Cortex of kidney (tissue), 1 donor: ENCODE measurements at places on chromosomes 3 and 15.

DNA sequence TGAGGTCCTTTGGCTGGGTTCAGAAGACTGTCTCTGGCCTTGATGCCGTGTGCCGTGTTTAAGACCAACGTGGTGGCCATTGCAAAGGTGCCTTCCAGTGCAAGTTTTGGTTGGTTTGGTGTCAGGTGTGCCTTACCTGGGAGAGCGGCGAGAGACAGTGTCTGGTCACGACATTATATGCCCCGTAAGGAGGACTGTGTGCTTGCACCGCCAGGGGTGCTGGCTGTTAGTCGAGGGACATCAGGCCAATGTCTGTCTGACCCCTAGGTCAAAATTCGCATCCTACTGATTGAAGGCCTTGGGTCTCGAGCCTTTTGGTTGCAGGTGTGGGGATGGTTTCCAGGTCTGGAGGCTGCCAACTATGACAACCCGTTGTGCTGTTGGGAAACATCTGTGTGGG lies 111.9 kb downstream of the SNRPN start:
- DNase-seq: no peak

DNA sequence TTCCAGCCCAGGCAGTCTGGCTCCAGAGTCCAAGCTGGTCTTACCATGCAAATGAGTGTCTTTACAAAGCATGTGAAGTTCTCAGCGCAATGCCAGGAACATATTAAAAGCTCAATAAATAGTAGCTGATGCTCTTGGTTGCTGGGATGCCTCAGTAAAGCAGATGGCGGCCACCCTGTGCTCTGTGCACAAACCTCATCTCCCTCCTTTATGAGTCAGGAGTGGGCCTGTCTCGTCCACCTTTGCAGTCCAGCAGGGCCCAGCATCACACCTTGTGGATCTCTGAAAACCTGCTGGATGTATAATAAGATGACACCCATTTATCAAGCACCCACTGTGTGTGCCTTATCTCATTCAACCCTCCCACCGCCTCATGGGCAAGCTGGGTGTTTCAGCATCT lies 42.7 kb downstream of the FAM174B start:
- no peak for DNase-seq

DNA sequence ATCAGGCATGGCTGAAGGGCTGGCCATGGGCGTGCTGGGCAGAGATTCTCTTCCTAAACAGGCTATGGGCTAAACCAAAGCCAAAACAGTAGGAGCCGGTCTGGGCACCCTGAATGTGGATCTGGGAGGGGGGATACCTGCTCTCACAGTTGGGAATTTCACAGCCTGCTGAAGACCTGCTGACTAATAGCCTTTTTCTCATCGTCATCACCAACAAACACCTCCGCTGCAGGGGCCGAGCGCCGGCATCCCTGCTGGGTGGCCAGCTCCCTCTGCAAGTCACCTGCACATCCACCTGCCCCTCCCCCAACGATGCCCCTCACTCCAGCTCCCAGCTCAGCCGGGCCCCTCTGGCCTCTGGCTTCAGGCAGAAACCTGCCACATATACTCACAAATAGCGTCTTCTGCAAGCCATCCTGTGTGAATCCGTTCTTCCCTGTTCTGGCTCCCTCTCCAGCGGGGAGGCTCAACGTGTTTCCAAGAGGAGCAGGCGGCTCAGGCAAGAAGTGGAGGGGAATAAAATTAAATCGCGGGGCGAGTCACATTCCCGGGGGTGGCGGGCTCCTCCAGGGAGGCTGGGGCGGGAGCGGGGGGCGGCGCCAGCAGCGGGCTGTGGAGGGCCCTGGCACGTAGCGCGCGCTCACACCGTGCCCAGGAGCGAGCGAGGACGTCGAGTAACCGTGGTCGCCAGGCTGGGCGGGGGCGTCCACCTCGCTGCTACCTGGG lies 466 bp downstream of the IQSEC1 start:
- no peak for DNase-seq

- DNase-seq: no peak
These were observed 700.1 kb downstream of the NLGN1 start for GRCh38 chr3:174097686-174098085.

GRCh38 chr15:79311901-79312553 lies 1.1 kb downstream of the TMED3 start:
- no peak for DNase-seq

DNA sequence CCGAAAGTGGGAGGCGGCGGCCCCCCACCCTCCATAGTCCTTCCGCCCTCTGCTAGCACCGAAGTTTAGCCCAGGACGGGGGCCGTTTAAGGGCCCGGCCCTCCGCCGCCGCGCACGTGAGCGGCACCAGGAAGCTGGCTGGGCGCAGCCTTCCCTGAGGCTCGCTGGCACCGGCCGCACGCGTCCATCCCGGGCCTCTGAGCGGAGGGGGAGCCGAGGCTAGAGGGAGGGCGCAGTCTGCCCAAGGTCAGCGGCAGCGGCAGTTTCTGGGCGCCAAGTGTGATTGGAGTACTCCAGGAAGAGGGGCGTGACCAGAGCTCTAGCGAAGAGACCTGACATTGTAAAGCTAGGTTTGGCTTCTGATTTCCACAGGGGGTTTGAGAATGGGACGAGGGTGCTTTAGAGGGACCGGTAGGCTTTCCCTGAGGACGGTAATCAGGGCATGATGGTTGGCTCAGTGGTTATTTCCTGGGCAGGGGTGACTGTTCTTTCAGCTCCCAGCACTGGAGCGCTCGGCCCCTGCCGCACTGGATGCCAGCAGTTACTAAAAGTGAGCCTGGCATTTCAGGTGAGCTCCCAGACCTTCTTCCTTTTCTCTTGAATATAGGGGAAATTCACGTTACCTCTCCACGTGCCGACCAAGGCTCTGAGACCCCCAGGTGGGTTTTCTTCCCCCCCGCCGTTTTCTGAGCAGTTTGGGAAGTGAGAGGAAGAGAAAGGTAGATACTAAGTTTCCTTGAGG lies 853 bp downstream of the TEX264 start:
- DNase-seq: no peak
